CD8-positive, alpha-beta memory T cell (primary cell): ENCODE measurements at places on chromosomes 13 and 19.

DNA sequence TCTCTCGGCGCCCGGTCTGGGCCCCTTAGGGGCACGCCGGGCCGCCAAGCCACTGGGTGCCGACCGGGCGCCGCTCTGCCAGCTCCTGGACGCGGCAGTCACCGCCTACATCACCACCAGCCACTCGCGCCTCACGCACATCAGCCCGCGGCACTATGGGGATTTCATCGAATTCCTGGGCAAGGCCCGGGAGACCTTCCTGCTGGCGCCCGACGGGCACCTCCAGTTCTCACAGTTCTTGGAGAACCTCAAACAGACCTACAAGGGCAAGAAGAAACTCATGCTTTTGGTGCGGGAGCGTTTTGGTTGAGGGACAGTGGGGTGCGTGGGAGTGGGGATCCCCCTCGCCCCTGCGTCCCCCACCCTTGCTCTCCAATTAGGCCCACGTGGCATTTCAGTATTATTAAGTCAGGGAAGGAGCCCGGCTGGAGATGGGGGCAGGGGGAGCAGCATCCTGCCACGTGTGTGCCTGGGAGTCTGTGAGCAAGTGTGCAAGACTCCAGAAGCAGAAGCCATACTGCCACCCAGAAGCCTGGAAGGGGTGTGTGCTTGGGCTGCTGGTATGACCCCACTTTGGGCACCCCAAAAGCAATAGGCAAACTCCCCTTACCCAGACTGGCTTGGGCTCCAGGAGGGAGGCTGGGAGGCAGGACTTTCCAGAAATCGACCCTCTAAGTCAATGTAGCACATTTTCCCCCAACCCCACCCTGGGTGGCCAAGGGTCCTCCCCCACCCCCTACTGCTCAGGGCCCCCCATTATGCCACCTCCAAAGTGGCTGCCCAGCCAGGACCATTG, 35.7 kb downstream of the ZSWIM4 start:
- DNase-seq: no peak

- no peak for DNase-seq
These were observed 55.6 kb downstream of the SLC7A9 start for GRCh38 chr19:32813862-32814425.

DNA sequence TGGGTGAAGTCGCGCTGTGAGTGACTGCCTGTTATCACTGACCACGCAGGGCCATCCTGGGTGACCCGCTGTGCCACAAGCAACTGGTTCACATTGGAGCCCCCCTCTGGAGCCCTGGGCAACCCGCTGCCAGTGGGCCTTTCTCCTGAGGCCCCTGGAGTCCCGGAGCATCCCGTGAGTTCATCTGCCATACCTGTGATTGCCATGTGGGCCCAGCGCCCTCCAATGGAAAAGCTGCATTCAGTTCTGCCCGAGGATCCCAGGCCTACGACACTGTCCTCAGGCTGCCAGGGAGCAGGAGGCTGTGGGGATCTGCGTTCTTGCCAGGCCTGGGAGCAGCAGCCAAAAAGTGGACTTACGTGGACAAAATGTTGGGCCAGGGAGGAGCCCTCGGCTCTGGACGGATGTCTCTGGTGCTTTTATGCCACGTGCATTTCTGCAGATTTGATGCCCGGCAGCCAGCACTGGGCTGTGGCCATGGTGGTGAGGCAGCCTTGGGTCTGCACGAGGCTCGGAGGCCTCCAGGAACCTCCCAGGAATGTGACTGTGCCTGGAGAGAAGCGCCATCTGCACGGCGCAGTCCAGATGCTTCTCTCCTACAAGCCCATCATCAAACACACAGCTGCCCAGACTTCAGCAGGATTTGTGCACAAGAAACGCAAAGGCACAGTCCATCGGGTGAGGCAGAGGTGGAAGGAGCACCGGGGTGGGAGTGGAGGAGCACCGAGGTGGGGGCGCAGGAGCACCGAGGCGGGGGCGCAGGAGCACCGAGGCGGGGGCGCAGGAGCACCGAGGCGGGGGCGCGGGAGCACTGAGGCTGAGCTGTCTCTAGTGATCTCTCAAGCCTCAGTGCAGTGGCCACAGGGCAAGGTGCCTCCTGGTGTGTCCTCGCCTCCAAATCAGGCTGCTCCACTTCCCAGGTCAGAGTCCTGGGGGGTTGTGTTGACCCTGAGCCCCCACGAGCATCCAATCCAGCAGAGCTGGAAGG, 44.0 kb downstream of the C13orf46 start:
- no peak for DNase-seq

- no peak for DNase-seq
These were observed 23.7 kb downstream of the CEBPA start for GRCh38 chr19:33278403-33279269.

DNA sequence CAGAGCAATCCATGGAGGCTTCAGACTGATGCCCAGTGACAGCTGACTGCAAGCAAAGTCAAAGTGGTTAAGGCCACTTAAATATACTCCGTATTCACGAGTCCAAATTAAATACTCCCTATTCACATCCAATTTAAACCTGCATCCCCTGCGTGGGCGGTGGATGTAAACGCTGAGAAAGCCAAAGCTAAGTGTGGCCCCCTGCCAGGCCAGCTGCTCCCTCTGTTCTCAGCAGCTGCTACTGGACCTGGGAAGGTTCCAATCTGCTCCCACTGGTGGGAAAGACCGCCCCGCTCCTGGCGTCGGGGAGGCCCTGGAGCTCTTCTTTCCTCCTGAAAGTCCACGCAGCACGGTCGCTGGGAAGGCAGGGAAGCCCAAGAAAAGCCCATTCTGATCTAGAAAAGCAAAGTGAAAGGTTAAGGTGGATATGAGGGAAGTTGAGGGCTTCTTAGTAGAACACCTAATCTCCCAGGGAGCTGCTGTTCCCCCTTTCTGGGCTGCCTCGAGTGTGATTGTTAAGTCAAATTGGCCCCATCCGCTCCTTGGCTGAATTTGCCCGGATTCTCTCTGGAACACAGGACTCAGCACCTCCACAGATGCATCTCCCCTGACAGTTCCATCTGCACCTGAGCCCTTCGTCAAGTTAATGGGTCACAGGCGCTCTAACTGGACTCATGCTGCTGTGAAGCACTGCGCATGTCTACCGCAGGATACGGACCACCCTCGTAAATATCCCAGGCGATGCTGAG, 205.5 kb downstream of the USP12 start:
- no peak for DNase-seq

GRCh38 chr19:30672926-30673325, 300.7 kb downstream of the ZNF536 start:
- no peak for DNase-seq

DNA sequence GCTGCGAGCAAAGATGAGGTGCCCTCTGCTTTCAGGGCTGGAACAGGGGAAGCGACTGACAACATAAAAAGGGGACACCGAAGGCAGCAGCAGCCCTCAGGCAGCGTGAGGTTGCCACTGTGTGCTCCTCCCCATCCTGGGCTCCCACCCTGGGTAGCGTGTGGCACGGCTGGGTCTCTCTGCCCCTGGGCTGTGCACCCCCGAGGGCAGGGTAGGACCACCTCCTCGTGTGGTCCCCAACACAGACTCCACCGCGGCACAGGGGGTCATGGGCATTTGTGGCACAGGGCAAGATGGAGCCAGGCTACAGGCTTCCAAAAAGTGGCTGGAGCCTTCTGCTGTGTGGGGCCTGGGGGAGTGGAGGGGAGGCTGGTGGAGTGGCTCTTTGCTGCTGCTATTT, 6.5 kb upstream of the RSPH6A start:
- no peak for DNase-seq

- no peak for DNase-seq
These were observed 2.7 kb upstream of the RPS16 start for GRCh38 chr19:39438270-39438934.

DNA sequence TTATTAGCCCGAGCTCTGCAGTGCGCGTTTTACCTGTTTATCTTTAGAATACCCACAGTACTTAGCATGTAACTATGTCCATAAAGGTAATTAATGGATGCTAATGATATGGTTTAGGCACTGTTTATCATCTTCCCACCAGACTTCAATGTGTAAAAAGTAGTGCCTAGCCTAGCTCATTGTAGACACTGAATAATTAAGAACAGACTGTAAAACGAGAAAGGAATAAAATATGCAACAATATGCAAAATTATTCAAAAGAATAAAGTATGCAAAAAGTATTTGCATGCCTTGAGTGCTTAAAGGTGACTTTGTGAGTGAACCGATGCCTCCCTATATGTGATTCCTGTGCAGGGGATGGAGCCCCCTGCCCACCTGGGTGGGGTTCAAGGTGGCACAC, 35.7 kb upstream of the RNF113B start:
- DNase-seq: no peak

DNA sequence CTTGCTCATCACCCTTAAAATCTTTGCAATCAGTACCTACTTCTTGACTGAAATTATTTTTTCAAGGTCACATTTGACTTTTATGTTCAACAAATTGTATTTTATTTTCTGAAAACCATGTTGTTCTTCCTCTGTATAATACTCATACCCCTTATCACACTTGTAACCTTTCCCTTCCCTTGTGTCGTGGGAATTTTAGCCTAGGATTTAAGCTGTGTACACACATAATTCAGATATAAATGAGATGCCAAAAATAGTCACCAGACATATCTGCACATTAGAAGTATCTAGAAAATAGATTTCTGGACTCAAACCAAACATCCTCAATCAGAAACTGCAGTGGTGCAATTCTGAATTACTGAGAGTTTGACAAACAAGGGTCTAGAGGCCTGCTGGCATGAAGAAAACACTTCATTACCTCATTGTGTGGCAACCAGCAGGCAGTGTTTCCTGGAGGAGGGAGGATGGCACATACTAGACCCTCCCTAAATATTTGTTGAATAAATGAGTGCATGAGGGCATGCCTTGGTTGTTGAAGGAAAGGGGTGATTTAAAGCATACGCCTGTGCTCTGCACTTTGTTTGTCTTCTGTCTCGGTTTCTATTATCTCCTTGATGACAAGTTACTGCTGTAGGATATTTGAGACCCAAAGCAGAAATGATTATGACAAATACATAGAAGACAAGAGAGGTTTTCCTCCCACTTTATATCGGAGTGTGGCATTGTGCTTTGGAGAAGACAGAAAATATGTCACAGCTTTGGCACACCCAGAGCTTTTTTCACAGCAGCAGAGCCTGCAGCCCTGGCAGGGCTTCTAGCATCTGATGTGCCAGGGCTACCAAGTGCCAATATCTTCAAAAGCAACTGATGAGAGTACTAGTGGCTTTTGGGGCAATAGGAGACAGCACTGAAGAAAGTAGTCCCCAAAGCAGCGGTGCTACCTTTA, 881.1 kb downstream of the PCDH9 start:
- DNase-seq: no peak

DNA sequence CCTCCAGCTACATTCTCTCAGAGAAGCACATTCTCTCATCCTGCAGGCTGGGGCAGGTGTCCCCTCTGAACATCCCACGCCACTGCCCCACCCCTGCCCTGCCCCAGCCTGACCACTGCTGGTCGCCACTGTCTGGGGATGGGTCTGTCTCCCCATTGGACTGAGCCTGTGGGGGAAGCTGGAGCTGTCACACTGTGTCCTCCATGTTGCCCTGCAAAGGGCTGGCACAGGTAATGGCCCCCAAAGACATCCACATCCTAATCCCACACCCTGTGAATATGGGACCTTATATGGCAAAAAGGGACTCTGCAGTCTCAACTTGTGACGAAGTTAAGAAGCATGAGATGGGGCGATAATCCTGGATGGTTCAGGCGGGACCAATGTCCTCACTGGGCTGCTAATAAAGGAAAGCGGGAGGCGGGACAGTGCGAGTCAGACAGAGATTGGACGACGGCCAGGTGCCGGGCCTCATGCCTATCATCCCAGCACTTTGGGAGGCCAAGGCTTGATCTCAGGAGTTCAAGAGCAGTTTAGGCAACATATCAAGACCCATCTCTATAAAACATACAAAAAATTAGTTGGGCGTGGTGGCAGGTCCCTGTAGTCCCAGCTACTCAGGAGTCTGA, 9.1 kb downstream of the AP2S1 start:
- DNase-seq: no peak

DNA sequence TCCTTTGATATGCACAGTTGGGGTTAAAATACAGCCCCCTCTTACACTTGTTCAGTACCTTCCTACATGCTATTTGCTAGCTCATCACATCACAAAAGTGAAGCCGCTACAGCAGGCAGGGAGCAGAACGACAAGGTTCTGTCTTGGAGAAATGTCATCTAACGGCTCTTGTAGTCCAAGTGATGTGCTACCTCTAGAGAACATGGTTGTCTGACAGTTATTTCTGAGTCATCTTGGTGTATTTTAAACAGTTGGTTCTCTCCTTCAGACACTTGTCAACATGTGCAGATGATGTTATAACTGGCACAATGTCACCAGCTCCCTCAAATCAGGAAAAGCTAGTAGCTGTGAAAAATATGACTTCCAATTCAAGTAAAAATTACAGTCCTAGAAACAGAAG, 865.0 kb downstream of the PCDH9 start:
- DNase-seq: no peak
